ENCODE measurements at places on chromosomes 3 and 15.

DNA sequence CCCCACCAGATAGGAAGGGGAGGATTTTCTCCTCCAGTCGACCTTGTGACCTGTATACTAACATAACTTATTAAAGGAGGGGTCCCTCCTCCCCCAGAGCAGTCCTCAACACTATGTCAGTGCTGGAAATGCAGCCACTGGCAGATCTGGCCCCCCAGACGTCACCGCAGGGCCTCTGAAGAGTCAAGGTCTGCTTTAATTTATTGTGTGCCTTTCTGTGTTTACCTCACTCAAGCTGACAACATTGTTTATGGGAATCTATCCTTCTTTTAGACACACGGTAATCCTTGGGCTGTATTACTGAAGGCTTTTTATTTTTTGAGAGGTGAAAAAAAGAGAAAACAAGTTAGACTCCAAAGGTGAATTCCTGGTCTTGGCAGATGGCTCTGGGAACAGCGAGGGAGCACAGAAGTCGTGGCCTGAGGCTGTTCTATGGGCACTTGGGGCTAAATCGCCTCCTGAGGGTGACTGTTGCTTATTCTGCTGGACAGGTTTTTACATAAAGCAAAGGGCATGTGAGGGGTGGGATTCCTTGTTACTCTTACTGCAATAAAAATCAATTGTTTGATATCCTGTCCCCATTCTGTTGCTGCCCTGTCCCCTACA is 13.5 kb upstream of the NR2C2 start:
- DNase-seq: no peak

- DNase-seq: peak; percentile 20
Measured at GRCh38 chr15:90412356-90413194, 24.5 kb downstream of the IQGAP1 start.

DNA sequence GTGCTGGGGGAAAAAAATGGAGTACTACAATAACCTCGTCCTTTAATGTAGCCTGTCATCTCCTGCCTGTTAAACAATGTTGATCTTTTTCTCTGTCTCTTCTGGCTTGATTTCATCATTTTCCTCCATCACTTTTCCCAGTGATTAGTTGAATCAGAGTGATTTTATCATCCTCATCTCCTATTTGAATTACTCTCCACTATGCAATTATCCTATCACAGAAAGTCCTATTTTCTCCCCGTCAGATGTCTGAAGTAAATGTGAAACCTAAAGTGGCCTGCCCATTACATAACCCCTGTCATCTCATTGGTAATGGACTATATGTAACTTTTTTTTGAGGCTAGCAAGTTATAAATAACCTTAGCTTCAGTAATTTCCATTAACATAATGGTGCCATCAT is 201.8 kb downstream of the CACNA2D3 start:
- DNase-seq: no peak

- DNase-seq: no peak
Measured at GRCh38 chr3:57820479-57820878, 64.4 kb downstream of the SLMAP start.

DNA sequence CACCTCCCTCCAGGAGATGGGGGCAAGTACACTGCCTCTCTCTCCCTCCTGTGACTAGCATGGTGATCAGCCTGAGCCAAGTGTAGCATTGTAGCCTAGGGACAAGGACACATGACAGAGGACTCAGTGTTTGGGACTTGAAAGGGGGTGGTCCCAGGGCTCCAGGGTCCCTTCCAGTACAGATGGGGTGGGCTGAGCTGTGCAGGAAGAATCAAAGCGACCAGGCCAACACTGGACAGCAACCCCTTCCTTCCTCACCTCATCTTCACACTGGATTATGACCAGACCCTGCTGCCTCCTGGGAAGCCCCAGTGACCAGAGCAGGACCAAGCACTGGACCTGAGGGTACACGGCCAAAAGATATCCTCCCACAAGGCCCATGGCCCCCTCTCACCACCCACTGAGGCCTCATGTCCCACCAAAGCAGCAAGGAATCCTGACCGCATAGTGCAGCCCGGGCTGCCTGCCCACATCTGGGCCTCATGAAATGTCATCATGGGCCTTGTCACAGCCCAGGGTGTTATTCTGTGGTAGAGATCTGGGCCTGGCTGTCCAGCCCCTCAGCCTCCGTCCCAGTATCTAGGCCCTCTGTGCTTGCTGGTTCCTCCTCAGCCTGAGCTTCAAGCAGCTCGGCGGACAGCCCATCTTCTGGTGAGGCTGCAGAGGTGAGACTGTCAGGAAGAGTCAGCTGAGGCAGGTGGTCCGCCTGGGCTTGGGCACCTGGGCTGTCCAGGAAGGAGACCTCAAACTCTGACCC is 9.5 kb downstream of the GORASP1 start:
- DNase-seq: no peak

GRCh38 chr3:140599009-140599408 is 78.9 kb upstream of the TRIM42 start:
- DNase-seq: no peak

All from CD4-positive, alpha-beta T cell treated with Interleukin-17A for 4 hours (primary cell).